ENCODE measurements at places on chromosomes 3 and 15.

- no peak for DNase-seq
Observed at GRCh38 chr3:197024881-197025735, 4.5 kb downstream of the MELTF start.

GRCh38 chr15:58527573-58528187 lies 95.9 kb downstream of the LIPC start:
- DNase-seq, result no peak

DNA sequence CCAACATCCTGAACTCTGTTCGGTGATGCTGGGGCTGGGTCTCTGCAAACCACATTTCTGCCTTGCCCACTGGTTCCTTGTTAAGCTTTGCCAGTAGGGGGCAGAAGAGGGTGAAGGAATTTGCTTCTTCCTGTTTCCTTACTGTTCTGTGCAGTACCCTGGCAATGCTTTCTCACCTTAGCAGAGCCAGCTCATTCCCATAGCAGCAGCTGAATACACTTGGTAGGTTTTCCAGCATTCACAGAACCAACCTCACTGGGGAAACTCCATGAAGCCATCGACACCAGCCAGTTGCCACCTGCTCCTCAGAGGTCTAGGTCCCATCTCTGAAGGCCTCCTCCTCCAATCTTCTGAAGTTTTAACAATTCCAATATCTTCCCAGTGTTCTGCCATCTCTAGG lies 308.4 kb downstream of the PDCD6IP start:
- no peak for DNase-seq

DNA sequence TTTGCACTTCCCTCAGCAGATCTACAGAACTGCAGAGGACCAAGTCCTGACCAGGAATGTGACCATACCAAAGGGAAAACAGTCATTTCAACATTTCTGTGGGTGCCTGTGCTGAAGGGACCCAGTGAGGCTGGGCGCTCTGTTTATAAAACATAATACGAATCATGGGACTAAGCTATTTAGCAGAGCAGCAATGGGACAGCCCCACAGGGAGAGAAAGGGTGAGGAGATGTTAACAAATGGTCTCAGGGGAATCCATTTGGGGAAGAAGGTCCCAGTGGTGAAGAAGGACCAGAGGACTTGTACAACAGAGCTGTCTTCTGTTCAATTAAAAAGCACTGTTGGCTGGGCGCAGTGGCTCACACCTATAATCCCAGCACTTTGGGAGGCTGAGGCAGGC lies 1025.4 kb downstream of the FHIT start:
- DNase-seq, result no peak

GRCh38 chr3:16865335-16865734 lies 19.4 kb upstream of the PLCL2 start:
- DNase-seq, result no peak

- no peak for DNase-seq
Observed at GRCh38 chr3:17032407-17033034, 147.8 kb downstream of the PLCL2 start.

DNA sequence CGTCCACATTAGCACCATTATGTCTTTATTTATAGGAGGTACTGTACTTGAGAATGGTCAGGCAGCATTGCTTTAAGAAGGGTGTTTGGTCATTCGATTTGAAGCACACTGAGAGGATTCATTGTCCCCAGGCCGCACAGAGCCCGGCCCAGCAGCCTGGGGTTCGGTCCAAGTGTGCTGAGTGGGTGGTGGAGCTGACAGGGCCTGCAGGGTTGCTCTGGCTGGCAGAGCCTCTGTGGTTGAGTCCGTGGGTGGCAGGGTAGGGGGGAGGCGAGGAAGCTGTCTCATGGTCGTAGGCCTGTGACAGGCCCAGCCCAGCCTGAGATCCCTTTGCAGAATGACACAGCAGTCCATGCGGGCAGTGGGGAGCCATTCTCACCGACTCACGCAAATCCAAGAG lies 227.7 kb upstream of the TOPAZ1 start:
- no peak for DNase-seq

- no peak for DNase-seq
Observed at GRCh38 chr3:27431116-27431515, 53.1 kb downstream of the SLC4A7 start.

DNA sequence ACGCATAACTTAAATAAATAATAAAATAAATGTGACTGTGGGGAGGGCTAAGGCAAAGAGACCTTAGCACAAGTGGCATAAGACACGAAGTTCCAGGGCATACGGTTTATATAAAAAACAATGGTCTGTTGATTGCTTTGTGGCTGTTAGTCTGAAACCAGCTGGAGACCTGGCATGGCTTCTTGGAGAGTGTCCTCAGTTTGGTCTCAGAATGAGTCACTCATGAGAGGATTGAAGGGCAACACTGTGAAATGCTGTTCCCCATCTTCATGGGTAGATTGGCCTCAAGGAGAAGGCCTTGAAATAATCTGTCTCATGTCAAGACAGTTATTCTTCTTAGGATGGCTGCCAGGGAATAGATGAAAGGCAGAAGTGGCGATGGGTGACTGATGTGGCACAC lies 62.2 kb downstream of the SOX2 start:
- DNase-seq, result no peak

GRCh38 chr3:117589454-117589853 lies 879.9 kb downstream of the TUSC7 start:
- no peak for DNase-seq

DNA sequence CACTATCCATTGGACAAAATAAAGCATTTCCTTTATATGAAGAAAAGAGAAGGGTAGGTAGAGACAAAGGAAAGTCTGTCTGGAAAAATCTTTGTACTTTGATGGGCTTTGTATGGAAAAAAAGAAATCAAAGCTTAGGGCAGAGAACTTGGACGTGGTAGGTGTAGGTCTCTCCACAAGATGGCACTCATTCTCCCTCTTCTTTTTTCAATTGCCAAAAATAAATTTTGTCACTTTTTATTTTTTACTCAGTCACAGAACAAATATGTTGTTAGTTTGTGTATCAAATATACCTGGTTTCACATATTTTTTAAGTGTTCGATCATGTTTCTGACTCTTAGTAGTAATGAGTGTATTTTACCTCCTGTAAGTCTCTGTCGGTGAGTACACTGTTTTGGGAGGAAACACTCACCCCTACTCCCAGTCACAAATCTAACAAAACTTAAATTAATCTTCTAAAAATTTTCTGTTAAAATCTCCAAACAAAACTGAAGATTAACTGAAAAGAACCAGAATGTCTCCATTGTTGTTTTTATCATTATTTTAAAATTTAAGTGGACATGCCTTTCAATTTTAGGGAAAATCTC lies 415.8 kb upstream of the GOLIM4 start:
- DNase-seq, result no peak

DNA sequence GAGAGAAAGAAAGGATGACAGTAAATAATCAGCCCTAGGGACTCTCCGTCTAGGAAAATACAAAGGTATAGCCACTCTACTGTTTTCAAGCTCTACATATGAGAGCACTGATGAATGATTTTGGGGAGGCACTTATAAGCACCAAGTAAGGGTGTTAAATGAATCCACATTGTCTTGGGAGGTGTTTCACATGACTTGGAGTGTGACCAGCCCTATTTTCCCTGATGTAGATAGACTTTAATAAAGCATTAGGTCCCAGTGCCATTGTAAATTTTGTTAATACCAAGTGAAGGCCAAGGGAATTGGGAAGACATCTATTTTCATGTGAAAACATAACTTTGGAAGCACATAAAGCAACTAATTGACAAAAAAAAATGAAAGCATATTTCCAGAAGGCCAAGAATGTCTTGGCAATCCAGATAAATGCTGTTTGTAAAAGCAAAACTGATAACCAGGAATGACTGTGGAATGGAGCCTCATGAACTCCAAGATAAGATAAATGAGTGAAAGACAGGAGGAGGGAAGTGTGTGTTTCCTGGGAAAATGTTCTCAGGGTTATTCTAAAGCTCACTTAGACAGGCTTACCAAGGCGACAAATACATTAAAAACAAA lies 96.0 kb upstream of the MYZAP start:
- no peak for DNase-seq

DNA sequence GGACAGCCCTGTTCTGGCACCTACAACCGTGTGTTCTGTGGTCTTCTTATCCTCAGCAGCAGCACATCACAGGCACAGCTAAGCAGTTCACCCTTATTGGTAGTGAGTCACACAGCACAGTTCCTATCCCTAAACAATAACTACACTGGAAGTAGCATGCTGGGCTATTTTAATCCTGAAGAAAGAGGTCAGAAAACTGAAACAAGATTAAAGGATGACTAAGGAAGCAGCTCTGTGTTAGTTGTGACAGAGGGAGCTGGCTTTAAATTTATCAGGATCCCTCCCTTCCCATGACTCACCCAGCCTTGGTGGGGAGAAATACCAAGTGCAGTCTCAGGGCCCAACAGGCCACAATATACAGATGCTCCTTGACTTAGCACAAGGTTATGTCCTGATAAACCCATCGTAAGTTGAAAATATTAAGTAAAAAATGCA lies 144.3 kb downstream of the ERC2 start:
- DNase-seq, result no peak

DNA sequence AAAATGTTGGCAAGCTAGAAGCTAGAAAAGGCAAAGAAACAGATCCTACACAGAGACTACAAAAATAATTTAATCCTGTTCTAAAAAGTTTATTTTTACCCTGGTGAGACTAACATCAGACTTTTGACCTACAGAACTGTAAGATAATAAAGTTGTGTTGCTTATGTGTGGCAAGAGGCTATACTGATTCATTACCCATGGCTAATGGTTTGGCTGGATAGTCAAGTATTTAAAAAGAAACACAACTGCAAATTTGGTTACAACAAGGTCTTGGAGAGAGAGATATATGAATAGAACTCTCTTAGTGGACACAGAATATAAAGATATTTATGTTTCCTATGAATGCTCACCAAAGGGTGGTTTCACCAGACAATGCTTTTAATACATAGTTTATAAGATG lies 364.2 kb upstream of the PLSCR5 start:
- DNase-seq, result no peak

DNA sequence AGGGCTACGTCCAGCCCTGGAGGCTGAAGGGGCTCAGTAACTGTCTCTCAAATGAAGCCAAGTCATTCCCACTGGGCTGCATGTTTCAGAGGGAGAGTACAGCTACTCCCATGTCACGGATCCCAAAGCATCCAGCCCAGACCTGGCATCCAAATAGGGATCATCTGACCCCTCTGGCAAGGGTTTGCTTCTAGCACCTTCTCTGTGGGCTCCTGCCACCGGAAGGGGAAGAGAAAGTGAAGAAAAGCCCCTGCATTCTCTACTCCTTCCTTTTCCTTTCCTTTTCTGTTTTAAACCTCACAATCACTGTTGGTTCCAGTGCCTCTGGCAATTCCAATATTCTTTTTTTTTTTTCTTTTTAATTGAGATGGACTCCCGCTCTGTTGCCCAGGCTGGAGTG lies 64.5 kb upstream of the CTSH start:
- no peak for DNase-seq

GRCh38 chr15:91126080-91126479 lies 26.0 kb downstream of the SV2B start:
- no peak for DNase-seq

DNA sequence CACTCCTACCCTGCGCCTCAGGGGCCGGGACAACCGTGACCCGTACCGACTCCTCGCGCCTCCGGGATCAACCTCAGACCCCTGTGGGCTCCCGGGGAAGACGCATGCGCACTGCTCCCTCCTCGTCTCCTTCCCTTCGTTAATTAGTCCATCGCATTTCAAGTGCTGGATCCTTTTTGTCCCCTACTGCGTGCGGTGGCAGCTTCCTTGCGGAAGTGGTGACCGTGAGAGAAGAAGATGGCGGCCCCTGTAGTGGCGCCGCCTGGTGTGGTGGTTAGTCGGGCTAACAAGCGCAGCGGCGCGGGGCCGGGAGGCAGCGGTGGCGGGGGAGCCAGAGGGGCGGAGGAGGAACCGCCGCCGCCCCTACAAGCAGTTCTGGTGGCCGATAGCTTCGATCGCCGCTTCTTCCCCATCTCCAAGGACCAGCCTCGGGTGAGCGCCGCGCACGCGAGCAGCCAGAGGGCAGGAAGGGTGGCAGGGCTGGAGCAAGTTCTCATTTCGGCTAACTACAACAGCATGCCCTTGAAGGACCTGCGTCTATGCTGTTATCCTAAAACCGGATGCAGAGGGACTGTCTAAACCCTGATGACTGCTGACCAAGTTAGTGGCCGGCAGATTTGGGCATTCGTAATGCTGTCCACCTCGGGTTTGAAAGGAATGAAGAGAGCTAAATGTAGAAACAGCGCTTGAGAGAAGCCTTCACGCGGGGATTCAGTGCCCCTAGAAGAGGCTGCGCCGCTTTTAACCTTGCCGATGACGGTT lies at the start of gene EIF2B5:
Gene EIF2B5 (plus strand): TSS at position 210 of the 762 bp plus-strand sequence. CDS start 28 bp downstream, at position 238.
- peak; percentile 89 for DNase-seq

DNA sequence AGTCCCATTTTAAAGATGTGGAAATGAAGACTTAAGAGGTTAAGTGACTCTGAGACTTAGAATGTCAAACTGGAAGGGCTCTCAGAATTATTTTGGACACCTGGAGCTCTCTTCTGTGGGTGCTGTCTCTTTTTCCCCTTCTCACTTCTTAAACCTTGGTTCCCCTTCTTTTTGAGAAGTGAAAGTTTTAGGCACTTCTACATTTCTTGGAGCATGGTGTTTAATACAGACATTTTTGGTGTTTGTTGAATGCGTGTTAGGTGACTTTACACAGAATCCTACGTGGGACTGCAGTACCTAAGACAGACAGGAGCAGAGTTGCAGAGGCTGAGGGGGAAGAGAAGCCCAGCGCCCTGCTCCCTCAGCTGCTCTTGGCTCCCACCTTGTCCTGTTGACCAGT lies 133.3 kb downstream of the MDFIC2 start:
- no peak for DNase-seq

- DNase-seq, result no peak
Observed at GRCh38 chr3:175041369-175041768, 182.2 kb downstream of the NAALADL2 start.

GRCh38 chr3:193791041-193792032 lies 198.3 kb downstream of the OPA1 start:
- no peak for DNase-seq

GRCh38 chr3:46490338-46491084 lies 7.3 kb upstream of the RTP3 start:
- no peak for DNase-seq

- no peak for DNase-seq
Observed at GRCh38 chr15:74664028-74664616, 31.7 kb downstream of the EDC3 start.
